ENCODE measurements at places on chromosomes 13 and 19.

DNA sequence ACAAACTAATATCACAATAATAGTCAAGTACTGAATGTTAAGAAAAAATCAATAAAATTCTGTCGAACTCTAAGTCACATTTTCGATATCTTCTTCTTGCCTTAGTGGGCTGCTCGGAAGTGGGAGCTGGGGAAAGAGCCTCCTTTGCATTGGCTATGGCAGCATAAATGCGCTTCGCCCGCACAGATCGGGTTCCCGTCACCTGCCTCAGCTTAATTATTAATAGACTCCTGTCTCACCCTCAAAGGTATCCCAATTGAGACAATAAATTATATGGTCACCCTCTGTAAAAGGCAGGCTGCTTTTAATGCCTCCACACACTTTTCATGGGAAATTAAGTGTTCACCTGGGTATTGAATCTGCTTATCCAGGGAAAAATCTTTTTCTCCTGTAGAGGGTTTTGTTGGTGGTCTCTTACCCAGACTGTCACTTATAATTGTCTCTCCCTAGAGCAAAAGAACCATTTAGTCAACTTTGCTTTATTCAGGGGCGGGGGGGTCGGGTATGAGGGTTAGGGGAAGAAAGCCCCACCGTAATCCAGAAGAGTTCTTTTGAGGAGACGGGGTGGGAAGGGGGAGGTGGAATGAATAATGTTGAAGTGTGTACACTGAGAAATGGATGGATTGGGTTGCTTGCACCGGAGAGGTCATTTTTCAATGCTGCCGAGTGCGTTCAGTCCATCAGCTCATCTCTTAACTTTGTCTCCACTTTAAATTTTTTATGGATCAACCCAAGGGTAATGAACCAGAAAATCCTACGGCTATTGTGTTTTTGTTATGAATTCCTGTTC, 682.6 kb upstream of the SGCG start:
- no peak for DNase-seq

GRCh38 chr13:112756967-112757758, 67.3 kb downstream of the ATP11A start:
- no peak for DNase-seq

- no peak for DNase-seq
Observed at GRCh38 chr13:30892966-30893365, 13.1 kb upstream of the MEDAG start.

DNA sequence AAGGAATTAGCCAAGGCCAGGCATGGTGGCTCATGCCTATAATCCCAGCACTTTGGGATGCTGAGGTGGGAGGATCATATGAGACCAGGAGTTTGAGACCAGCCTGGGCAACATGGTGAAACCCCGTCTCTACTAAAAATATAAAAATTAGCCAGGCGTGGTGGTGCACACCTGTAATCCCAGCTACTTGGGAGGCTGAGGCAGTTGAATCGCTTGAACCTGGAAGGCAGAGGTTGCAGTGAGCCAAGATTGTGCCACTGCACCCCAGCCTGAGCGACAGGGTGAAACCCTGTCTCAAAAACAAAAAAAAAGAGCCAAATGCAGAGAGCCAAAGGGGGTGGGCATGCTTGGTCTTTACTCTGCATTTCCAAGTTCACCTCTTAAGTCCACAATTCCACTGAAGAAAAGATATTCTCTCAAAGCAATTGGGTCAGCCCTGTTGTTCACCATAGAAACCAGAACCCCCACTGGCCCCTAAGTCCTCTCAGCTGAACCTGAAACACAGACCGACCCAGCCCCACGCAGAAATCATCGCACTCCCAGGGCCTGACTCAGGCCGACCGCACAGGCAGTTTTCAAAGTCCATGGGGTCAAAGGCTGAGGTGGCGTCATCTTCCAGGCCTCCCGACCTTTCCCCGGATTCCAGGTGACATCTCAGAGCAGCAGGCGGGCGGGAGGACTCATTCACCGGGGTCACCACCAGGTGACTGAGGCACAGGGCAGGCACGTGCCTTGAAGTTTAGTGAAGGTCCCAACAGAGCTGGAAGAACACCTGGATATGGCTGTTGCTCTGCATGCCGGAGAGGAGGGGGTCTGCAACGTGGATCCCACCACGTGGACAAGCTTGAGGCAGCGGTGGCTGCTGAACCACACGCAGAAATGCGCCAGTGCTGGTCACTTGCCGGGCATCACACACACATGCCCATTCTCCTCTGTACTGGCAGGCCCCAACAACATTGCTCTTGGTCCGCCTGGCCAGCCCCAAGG, 33.1 kb downstream of the SLC25A42 start:
- DNase-seq = no peak

DNA sequence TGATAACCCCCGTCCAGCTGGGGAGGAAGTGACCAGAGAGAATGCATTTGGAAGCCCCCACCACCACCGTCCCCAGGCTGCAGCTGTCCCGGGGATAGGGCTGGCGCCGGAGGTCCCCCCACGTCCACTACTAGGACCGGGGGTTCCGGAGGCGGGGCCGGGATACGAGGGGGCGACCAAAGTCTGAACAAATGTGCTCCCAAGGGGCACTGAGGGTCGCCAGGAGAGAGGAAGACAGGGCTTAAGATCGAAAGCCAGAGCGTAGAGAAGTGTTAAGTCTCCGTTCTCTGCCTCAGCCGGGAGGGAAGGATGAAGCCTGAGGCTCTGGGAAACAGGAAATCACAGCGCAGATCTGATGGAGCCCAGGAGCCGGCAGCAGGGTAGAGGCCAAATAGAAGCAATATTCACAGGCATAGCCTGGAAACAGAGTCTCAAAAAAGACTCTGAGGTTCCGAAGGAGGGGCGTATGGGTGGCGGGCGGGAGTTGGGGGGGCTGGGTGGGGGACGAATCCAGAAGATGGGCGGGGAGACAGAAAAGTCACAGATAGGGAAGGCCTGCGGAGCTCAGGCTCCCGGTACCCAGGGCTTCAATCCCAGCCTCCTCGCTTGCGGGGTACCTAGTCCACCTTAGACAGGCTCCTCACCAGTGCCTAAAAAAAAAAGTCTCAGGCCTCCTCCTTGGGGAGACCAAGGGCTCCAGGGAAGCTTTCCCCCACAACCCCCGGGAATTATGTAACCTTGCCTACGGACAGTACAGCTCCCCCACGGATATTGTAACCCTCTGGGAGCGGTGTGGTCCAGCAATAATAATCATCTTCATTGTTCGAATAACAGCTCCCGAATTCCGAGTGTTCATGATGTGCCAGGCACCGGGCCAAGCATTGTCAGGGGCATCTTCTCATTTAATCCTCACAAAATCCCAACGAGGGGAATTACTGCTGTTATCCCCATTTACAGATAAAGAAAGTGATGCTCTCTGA, 1.1 kb upstream of the ERF start:
- no peak for DNase-seq

DNA sequence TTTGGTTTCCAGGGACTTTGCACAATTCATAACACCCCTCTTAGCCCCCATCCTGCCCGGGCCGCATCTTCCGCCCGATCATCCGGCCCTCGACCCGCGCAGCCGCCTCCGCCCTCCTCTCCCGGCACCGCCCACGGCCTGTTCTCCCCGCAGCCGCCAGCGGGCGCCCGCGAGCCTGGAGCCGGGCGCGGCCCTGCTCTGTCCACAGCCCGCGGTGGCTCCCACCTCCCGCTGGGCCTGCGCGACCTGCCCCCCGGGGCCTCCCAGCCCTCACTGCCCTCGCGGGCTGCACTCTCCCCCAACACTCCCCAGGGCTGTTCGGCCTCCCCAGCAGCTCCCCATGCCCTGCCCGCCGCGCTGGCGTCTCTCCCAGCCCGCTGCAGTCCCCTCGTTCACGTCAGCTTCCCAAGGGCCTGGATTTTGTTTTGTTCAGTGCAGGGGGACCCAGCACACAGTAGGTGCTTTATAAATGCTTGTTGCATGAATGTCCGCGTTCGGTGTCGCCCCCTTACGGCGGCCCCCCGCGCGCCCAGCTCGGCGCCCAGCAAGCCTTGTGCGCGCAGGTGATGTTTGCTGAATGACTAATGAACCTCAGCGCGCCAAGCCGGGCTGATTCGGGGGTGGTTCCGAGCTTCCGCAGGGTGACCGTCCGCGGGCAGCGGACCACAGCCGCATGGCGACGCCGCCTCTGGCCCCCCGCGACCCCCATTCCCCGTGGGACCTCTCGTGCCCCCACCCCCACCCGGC, 4.6 kb upstream of the APC2 start:
- DNase-seq = peak; percentile 67
